ENCODE measurements at places on chromosomes 2 and 18.

GRCh38 chr2:101341421-101341820 is 32.9 kb upstream of the RNF149 start:
- no peak for DNase-seq

GRCh38 chr2:96665083-96665569 is 22.6 kb downstream of the FER1L5 start:
- peak; percentile 90 for DNase-seq

DNA sequence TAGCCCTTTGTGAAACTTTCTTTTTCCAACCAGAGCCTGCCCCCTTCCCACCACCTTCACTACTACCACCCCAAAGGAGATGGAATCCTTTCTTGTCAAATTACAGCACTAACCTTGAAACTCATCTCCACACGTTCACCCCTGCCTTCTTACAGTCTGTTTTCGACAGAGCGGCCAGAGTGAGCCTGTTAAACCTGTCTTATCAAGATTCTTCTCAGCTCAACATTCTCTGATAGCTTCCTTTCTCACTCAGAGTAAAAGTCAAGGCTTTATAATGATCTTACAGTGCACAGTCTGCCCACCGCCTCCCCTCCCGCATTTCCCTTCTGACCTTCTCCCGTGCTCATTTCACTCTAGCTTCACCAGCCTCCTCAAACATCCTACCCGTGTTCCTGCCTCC is 56.0 kb downstream of the ARHGAP25 start:
- no peak for DNase-seq

DNA sequence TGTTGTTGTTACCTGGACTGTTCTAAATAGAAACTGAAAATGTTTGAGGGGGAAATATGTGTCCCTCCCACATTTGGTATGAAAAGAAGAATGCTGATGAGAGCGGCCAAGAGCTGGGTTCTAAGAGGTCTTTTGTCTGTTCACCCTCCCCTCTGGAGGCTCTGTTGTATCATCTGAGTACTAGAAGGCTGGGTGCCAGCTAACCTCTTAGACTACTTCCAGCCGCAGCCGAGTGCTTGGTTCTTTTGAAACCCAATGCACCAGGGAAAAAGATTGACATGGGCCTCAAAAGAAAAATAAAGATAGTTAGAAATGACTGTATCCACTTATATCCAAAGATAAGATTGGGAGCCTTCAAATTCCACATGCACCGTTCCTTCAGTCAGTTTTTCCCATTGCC is 255.9 kb downstream of the TXNL1 start:
- DNase-seq = no peak

GRCh38 chr2:203451689-203452088 is 83.4 kb downstream of the RAPH1 start:
- no peak for DNase-seq

- DNase-seq = no peak
Observed at GRCh38 chr18:78144669-78145068, 834.9 kb upstream of the SALL3 start.

GRCh38 chr18:59566533-59566971 is 130.7 kb downstream of the CCBE1 start:
- no peak for DNase-seq

GRCh38 chr2:195356026-195356425 is 301.0 kb upstream of the SLC39A10 start:
- no peak for DNase-seq

DNA sequence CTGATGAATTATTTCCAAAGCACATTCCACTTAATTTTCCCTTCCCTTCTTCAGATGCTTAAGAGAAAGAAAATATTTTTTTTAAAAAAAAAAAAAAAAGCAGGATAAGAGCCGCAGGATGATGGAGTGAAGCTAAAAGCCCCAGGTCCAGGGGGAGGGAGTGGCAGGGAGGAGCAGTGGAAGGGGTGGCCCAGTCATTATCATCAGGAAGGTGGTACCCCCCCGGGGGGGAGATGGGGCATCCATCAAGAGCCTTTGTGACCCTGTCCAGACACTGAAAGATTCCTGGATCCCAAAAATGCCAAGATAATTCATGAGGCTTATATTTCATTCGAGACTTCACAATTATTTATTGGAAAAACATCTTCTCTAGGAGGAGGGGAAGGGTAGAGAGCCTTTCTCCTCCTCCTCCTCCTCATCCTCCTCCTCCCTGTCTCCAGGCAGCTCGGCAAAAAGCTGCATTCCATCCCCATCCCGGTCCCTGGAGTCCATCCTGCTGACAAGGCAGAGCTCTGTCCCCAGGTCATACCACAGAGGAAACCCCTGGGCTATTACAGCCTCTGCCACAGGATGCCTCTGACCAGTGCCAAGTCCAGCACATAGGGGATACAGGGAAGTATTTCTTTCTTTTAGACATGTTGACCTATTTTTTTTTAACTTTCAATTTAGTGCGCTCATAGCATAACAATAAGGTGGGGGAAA is 125.3 kb downstream of the TWIST2 start:
- DNase-seq = no peak

DNA sequence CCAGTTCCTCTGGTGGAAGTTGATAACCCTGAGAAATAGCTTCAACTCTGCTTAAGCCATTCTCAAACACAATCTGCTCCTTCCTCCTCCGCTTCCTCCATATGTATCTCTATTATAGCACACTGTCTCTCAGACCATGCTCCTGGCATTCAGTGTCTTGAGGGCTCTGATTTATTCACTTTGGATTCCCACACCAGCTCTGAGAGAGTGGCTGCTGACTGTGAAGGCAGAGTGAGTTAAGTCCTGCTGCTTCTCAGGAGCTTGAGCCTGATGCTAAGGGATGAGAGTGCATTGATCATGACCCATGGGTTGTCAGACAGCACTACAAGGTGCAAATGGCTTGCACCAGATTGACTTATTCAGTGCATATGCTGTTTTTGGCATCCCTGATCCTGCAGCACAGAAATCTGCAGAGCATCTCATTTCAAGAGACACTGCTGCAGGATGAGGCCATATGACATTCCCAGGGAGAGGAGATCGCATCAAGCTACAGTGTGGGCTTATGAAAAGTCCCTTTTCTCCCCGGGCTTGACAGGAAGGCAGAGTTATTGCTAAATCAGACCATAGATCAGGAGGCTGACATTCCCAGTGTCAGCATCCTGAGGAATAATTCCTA is 500.5 kb upstream of the RAB6C start:
- DNase-seq = no peak

GRCh38 chr2:180169474-180169873 is 162.4 kb upstream of the CWC22 start:
- no peak for DNase-seq

DNA sequence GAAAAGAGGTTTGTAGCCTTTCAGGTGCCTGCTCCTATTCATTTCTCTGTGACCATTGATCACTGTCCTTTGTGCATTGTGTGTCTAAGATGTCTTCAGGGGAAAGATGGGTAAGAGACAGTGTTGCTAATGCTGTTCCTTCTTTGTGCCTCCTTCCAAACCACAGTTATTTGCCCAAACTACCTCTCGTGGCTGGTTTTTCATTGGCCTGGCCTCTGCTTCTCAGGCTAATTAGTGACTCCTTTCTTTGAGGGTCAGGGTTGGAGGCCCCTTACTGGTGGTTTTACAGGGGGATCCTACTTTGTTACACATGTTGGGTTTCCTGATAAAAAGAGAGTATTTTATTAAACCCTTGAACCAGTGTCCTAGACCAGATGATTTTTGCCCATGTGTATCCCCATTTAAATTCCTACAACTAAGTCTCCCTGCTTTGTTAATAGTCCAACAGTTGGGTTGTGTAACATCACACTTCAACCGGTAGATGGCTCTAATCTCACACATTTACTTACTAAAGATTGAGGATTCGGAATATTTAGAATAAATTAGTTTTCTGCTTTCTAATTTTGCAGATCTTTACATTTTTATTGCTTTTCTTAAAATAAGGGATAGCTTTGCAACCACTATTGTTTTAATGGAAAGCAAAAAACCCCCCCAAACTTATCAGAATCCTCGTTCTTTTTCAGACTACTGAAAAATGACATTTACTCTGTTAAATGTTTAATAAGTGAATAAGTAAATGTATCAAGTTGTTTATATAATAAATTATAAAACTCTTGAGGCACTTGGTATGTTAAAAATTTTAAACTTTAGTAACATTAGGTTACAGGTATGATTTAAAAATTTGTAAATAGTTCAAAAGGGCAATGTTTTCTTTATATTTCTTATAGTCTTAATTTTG is 2.4 kb downstream of the MARS2 start:
- peak; percentile 31 for DNase-seq

DNA sequence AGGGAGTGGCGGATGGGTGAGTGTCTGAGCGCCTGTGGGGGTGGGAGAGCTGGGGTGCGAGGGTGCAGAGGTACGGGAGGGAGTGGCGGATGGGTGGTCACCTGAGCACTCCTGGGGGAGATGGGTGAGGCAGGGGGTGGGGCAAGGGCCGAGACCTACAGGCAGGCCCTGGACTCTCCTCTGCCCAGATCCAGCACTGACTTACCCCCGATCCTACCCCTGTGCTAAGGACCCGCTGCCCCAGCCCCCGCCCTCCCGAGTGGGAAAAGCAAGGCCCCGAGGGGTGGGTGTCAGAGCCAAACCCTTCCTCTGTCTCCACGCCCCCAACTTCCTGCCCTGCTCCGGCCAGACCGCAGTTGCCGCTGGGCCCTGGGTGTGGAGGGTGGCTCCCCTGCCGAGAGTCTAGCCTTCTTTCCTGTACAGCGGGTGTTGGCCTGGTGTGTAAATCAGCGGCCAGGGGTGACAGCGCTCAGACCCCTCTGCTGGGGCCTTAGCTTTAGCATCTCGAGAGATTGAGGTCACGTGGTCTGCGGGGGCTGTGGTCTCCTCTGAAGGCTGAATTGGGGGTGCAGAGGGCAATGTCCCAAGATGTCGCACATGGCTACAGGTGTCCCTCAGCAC is 12.5 kb downstream of the BOK start:
- no peak for DNase-seq

GRCh38 chr2:40129725-40130124 is 322.2 kb downstream of the SLC8A1 start:
- DNase-seq = no peak

- no peak for DNase-seq
Observed at GRCh38 chr2:148483665-148484064, 160.9 kb upstream of the EPC2 start.

- no peak for DNase-seq
Observed at GRCh38 chr2:25551316-25551715, 122.1 kb downstream of the DTNB start.

DNA sequence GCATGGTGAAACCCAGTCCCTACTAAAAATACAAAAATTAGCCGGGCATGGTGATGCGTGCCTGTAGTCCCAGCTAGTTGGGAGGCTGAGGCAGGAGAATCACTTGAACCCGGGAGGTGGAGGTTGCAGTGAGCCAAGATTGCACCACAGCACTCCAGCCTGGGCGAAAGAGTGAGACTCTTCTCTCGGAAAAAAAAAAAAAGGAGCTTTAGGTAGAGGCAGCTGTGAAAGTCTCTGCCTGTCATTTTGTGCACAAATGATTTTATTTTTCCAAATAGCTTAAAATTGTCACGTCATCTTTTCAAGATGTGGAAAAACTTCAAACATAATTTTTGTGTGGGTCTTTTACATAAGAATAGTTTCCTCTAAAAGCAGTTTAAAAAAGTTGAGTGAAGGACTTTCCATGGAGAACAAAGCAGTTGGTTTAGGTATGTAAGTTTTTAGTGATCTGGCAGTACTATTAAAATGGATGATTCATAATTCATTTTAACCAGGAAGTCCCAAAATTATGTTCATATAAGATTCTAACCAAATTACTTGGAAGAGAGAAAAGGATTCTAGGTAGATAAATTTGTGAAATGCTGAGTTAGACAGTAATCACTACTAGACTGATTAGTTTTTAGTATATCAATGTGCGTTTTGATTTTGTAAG is 11.5 kb downstream of the CCNYL1 start:
- DNase-seq = no peak

DNA sequence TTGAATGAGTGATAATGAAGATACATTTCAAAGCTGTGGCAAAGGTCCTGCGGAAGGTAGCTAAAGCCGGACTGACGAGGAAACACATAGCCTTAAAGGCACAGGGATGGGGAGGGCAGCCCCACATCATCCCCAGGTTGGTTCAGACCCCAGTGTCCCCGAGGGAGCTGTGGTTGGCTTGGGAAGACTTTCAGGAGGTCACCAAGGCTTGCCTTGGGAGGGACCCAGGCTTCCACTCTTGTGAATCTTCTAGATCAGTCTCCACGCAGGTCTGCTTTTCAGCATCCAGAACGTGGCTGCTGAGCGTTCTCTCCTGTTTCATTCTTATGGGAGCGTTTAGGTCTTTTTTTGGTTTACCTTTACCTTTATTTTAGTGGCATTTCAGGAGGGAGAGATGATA is 16.8 kb downstream of the KIF1A start:
- DNase-seq = no peak

- DNase-seq = no peak
Observed at GRCh38 chr2:109066501-109066900, 62.5 kb upstream of the SH3RF3 start.

DNA sequence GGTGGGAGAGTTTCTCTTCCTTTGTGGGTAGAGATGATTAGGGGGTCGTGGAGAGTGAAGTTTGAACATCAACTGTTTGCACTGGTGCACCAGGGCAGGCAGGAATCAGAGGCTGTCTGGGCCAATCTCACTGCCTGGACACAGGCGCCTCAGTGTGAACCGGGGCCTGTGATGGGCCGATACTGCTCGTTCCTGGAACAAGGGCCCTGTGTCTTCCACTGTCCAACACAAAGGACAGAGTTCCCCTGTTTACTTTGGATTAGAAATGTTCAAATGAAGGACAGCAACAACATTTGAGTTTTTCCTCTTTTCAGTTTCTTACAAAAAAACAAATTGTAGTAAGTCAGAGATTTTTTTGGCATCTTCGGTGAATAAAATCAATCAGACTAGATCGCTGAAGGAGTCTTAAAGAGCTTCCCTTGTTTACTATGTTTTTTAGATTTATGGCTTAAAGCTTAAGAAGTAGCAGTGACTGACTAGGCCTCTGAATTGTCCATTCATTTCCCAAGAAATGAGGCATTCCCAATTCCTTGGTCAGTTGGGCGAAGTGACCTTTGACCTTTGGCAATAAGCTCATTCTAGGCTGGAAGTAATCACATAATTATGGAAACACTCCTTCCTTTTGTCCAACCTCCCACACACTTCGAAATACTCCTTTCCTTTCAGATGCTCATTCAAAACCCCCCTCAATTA is 11.6 kb upstream of the TGFA start:
- DNase-seq = no peak

DNA sequence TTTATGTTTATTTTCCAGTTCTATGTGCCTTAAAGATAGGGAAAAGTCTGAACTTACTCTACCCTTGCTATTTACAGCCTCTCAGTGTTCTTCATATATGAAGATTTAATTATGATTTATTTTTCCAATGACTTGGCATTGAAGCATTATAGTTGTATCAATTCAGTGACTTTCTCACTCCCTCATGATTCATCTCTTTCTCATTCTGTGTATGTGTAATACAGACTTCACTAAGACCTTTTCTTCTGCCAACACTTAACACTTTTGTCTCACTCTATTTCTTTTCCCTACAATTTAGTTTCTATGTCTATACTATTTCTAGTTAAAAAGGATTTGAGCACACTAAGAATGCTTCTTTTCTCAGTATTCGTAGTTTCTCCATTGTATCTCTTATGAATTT is 1470.3 kb upstream of the ACVR2A start:
- no peak for DNase-seq
